ENCODE measurements at places on chromosomes 12 and 14.

DNA sequence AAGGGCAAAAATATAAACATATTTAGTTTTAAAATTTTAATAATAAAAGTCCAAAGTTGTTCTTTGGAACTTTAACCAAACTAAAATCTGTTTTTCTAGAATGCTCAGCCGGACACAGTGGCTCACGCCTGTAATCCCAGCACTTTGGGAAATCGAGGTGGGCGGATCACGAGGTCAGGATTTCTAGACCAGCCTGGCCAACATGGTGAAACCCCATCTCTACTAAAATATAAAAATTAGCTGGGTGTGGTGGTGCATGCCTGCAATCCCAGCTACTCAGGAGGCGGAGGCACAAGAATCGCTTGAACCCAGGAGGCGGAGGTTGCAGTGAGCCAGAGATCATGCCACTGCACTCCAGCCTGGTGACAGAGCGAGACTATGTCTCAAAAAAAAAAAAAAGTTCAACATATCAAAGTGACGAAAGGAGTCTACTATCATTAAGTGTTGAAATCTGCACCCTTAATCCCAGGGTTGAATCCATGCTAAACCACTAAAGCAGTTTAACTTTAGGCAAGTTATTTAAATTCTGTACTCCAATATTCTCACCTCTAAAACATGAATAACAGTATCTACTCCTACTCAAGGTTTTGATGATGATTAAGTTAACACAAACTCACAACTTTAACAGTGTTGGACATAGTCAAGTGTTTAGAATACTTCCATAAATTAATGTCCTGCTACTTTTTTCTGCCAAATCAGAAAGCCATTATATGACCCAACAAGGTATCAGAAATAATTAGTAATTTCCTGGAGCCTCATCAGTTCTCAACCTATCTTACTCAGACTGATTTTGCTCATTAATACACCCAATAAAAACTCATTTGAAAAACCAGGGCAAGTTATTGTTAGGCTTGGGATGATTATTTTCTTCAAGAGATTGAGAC lies 11.0 kb downstream of the HNRNPC start:
- no peak for DNase-seq

GRCh38 chr12:106679574-106679973 lies 94.9 kb upstream of the RIC8B start:
- DNase-seq = no peak

- DNase-seq = no peak
Observed at GRCh38 chr14:104821229-104821945, 20.5 kb downstream of the ZBTB42 start.

GRCh38 chr12:20339060-20339459 lies 29.3 kb upstream of the PDE3A start:
- DNase-seq = no peak

DNA sequence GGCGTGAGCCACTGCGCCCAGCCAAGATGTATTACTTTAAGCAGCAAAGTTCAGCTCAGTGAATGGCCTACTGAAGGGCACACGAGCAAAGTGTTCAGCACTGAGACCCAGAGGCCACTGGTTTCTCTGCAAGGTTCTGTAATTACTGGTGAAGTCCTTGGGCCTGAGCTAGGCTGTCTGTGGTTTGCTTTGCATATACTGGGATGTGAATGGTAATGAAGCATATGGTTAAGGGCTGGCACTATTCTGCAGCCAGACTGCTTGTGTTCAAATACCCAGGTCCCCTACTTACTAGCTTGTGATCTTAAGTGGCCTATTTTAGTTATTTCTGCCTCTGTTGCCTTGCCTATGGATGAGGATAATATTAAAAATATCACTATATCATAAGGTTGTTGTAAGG lies 72.0 kb downstream of the LLPH start:
- no peak for DNase-seq

- DNase-seq = no peak
Observed at GRCh38 chr12:80234667-80235066, 135.3 kb downstream of the OTOGL start.

DNA sequence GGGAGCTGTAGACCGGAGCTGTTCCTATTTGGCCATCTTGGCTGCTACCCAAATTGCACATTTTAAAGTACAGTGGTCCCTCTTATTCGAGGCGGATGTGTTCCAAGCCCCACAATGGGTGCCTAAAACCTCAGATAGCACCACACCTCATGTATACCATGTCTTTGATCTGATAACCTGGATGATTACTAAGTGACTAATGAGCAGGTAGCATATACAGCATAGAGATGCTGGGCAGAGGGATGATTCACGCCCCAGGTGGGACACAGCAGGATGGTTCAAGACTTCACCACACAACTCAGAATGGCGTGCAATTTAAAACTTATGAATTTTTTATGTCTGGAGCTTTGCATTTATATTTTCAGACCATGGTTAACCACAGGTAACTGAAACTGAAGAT lies 255.0 kb downstream of the AKAP6 start:
- DNase-seq = no peak

- DNase-seq = no peak
Observed at GRCh38 chr12:116372815-116373214, 95.3 kb upstream of the MED13L start.

- no peak for DNase-seq
Observed at GRCh38 chr12:114269153-114269552, 136.8 kb downstream of the TBX5 start.

- DNase-seq = no peak
Observed at GRCh38 chr12:1328391-1328790, 266.0 kb downstream of the FBXL14 start.

GRCh38 chr14:89166633-89167032 lies 250.4 kb downstream of the FOXN3 start:
- DNase-seq = no peak
